Stimulated activated CD8-positive, alpha-beta memory T cell treated with anti-CD3 and anti-CD28 coated beads, Interleukin-2, amount 100 ng/mL, for 48 hours (primary cell): ENCODE measurements at places on chromosomes 7 and 10.

DNA sequence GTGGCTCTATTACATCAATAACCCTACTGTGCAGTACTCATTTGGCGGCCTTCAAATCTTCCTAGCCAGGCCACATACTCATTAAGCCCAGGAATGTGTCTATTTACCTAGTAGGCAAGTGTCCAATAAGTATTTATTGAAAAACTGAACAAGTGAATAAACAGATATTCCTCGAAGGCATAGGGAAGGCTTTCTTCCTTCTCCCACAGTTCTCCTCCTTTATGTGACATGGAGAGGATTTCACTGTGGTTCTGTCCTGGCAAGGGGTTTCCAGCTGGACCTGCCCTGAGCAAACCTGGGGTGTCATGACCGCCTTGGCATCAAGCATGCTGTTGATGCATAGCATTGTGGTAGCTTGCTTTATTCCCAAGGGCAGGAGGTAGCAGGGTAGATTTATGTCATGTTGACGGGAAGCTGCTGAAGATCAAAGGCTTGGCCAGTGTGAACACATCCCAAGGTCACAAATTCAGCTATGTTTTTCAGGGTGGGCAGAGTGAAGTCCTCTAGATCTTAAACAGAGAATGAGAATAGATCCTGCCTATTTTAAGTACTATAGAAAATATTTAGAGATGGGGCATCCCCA, 195.1 kb downstream of the INHBA start:
- no peak for DNase-seq

- no peak for DNase-seq
Measured at GRCh38 chr10:103554488-103555324, 61.2 kb downstream of the NEURL1 start.

DNA sequence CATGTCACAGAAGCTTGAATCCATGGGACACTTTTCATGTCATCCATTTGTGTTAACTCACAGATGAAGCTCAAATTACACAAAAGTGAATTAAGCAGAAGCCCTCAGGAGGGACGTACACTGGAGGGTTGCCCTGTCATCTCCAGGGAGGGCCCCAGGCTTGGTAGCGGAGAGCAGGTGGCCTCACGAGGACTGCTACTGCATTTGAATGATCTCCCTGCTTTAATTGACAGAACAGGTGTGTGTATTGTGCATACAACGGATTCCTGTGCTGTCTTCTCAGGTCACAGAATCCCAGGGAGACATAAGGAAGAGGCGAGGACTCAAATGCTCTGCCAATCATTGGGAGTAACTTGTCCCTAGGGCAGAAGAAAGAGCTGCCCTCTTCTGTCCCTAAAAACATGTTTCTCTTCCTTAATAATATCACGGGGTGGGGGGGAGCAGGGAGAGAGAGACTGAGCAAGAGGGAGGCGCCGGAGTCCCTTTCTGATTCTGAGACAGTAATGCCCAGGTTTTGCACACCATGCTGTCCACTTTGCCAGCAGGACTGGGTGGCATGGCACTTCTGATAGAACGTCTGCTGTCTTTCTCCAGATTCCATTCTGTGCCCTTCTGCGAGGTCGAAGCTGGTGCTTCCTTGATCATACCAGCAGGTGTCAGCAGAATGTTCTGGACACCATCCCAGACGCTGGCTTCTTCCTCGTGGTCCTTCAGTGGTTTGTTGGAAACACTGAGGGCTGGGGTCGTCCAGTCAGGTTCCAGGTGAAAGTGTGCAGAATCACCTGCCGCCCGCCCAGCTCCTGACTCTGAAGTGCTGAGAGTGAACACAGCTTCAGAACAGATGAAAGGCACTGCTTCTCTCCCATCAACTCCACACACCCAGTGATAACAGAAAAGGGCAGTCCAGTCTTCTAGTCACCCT, 26.2 kb upstream of the RASGEF1A start:
- DNase-seq, result peak; percentile 36

GRCh38 chr7:50775836-50776235, 6.9 kb downstream of the GRB10 start:
- no peak for DNase-seq

DNA sequence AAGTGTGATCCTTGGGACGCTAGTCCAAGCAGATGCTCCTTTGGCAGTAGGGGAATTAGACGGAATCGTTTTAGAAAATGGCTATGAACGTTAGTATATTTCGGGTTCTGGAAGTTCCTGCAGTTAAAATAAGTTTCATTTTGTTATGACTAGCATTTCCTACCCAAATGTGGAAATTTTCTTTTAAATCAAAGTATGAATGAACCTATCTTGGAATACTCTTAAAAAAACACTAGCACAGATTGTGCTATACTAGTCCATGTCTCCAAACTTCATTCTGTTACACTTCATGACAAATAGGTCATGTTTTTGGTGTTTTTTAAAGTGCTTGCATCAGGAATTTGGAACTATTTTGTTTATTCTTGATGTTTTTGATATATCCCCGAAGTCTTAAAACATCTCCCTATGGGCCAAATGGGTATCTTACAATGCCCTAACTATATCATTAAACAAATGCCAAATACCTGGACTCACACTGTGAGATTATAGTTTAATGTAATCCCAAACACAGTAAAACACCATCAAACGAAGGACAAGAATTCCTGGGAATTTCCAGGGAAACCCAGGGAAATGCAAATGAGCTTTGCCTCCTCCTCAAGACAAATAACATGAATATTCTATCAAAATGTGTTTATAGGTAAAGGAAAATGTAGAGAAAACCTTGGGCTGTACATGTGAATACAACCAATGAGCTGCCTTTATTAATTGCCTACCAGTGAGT, 75.9 kb upstream of the PTPRZ1 start:
- DNase-seq, result no peak

GRCh38 chr10:117830787-117831212, 215.9 kb downstream of the RAB11FIP2 start:
- DNase-seq, result no peak

DNA sequence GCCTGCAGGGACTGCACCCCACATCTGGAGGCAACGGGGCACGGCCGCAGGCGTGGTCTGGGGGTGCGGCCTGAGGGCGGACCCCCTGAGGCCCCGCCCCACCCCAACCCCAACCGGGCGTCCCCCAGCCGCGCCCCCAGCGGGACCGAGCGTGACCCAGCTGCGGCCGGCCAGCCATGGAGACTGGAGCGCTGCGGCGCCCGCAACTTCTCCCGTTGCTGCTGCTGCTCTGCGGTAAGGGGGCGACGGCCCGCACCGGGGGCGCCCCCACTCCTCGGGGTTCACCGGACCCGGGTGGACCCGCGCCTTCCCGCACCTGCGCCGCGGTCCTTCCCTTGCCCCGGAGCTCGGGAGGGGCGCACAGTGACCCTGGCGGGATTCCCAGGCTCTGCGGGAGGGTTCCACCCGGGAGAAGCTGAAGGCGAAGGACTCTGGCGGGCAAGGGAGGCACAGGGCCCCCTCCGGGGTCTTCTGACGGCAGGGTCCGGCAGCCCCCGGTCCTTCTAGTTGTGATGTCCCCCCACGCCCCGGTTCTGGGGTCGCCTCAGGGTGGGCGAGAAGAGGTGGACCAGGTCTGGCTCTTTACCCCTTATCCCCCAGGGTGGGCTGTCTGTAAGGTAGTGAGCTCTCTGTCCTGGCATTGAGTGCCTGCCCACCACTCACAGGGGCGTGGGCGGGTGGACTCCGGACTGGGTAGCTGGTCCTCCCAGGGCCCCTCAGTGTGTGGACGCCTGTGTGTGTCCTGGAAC, at the start of gene RAMP3:
Gene RAMP3 (plus strand): TSS at position 139 of the 749 bp plus-strand sequence. CDS start 38 bp downstream, at position 177.
- no peak for DNase-seq
